ENCODE measurements at places on chromosomes 13 and 19.

GRCh38 chr19:37218592-37218935 is 550 bp downstream of the ZNF383 start:
- no peak for DNase-seq

- no peak for DNase-seq
These were observed 115.1 kb downstream of the KCNRG start for GRCh38 chr13:50130123-50130946.

DNA sequence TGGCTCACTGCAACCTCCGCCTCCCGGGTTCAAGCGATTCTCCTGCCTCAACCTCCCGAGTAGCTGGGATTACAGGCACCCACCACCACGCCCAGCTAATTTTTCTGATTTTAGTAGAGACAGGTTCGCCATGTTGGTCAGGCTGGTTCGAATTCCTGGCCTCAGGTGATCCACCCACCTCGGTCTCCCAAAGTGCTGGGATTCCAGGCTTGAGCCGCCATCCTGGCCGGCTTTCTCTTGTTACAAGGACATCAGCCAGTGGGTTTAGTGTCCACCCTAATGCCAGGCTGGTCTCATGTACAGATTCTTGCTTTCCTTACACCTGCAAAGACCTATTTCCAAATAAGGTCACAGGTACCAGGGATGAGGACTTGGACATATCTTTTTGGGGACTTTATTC is 6.8 kb downstream of the PIK3R2 start:
- no peak for DNase-seq

GRCh38 chr19:14113762-14114414 is 3.7 kb downstream of the PRKACA start:
- DNase-seq, result no peak

DNA sequence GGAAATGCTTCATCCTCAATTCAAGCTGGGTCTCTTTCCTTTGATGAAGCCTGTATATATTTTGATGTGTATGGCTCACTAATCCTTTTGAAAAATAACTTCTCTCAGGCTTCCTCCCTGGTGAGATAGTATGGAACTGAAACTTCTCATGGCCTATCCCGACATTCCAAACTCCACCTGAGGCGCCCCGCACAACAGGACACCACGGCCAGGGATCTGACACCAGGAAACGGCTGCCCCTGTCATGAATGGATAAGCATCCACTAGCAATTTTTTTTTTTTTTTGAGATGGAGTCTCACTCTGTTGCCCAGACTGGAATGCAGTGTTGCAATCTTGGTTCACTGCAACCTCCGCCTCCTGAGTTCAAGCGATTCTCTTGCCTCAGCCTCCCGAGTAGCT is 16.4 kb downstream of the SLC7A1 start:
- DNase-seq, result no peak

GRCh38 chr19:40229484-40229883 is 3.0 kb upstream of the CCNP start:
- DNase-seq, result no peak

GRCh38 chr13:49305792-49306425 is 58.2 kb downstream of the CDADC1 start:
- DNase-seq, result no peak

DNA sequence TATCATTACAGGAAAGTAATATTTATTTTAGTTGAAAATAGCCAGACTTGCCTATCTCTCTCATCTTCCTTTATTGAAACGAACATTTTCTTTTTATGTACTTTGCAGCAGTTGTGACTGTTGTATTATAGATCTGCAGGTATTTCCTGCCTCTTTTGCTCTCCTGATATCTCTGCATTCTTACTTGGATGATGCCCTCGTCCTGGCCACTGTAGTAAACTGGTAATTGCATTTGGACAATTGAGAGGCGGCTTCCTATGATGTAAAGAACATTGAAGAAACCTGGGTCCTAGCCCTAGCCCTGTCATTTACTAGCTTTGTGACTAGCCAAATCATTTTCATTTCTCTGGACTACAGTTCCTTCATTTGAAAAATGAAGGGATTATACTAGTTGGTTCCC is 6.4 kb downstream of the ARHGAP35 start:
- DNase-seq, result no peak

GRCh38 chr13:28716511-28716910 is 2.3 kb downstream of the SLC46A3 start:
- DNase-seq, result no peak

DNA sequence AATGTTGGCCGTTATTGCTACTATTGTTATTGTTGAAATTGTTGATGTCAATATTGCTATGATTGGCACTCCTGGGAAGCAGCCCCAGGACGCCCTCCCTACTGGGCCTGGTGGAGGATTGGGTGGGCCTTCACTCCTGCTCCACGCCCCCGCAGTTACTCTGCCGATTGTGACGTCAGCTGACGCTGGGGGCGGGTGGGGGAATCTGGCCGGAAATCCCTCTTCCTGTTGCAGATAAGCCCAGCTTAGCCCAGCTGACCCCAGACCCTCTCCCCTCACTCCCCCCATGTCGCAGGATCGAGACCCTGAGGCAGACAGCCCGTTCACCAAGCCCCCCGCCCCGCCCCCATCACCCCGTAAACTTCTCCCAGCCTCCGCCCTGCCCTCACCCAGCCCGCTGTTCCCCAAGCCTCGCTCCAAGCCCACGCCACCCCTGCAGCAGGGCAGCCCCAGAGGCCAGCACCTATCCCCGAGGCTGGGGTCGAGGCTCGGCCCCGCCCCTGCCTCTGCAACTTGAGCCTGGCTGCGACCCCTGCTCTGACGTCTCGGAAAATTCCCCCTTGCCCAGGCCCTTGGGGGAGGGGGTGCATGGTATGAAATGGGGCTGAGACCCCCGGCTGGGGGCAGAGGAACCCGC is at the start of gene ETV2:
ETV2 (plus strand) TSS at position 231 of the 637 bp plus-strand sequence. CDS start 716 bp downstream, outside the sequence.
- DNase-seq, result no peak

DNA sequence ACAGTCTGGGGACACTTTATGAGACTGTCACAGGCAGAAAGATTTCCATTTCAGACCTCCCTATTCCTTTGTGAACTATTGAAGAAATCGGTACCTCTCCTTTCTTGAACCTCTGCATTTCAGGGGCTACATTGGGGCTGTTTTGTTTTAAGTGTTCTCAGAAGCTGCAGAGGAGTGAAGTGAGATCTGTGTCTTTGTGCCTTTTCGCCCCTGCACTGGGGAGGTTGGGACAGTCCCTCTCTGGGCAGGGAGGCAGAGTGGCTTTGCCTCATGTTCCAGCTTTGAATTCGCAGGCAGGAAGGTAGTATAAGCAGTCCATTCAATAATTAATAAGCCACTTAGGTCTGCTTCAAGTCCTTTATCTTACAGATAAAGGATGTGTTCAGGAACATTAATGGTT is 9.5 kb upstream of the AMER2 start:
- no peak for DNase-seq

GRCh38 chr19:30070968-30071632 is 129.1 kb downstream of the URI1 start:
- no peak for DNase-seq

All from GM18507 (cell line).